ENCODE measurements at places on chromosomes 1 and 21.
A peak's percentile ranks its signal among the peaks of the same experiment; 100 is the strongest.

DNA sequence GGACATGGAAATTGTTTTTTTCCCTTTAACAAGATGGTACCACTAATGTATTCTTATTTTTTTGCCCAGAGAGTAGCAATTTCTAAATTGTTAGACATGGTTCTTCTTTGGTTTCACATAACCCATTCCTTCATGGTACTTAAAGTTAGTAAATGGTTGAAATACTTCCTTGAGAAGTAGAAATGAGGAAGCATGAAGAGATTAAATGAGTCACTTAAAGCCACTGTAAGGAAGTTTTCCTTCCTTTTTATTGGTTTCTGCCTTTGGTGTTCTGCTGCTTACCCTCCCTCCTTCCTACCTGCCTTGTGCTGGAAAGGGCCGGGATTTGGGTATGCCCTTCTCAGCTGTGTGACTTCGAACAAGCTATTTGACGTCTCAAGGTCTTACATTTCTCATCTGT, 101.0 kb downstream of the KIF26B start:
- DNase-seq, result no peak

GRCh38 chr1:52756020-52756419, 29.8 kb downstream of the ZYG11B start:
- no peak for DNase-seq

- no peak for DNase-seq
Observed at GRCh38 chr1:56370513-56370912, 208.8 kb downstream of the PLPP3 start.

DNA sequence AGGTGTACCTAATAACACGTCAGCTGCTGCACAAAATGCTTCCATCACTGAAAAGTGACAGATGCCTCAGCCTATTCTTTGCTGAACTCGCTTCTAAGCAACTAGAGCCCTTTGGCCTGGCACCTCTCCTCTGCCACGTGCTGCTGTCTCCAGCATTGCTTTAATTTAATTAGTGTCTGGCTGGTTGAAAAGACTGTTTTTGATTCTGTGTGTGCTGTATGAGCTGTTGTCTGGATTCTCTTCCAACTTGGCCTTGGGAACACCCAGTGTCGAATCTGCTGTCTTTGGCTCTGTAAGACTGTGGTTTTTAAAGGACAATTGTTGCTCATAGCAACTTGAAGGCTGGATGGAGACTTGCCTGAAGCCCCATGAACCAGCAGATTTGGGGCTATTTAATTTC, 109.5 kb downstream of the PSMG1 start:
- no peak for DNase-seq

- DNase-seq, result peak; percentile 9
Observed at GRCh38 chr1:177817937-177818875, 151.7 kb downstream of the SEC16B start.
